ENCODE measurements at places on chromosomes 5 and 9.

- no peak for DNase-seq
These were observed 82.8 kb downstream of the INSYN2B start for GRCh38 chr5:169897481-169897880.

DNA sequence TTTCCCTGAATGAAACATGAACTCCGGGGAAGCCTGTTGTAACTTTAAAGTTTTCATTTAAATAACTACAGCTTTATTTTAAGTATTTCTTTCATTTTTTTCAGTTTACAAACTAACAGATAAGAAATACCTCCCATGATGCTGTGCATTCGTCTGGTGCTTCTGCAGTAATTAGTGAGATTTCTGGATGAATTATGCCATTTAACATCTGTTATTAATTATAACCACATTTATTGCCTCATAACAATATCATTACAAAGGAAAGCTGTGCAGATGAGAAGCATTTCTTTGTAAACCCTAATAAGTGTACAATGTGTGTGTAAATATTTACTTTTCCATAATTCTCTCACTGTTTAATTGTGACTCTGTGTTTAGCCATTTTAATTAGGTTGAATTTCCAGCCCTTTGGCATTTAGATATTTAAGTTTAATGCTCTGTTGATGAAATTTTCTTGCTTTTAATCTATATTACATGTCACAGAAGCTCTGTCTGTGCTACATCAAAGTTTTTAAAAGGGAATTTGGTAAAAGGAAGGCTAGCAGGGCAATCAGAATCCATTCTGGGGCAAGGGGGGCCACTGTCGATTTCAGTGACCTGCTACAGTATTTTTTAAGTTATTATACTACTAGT is 418.0 kb downstream of the SPATA31D1 start:
- DNase-seq = no peak

GRCh38 chr9:36357639-36358038 is 42.4 kb downstream of the RNF38 start:
- no peak for DNase-seq

GRCh38 chr5:61993295-61993927 is 312.6 kb upstream of the KIF2A start:
- no peak for DNase-seq

GRCh38 chr9:942805-943580 is 33.5 kb upstream of the DMRT3 start:
- DNase-seq = no peak

DNA sequence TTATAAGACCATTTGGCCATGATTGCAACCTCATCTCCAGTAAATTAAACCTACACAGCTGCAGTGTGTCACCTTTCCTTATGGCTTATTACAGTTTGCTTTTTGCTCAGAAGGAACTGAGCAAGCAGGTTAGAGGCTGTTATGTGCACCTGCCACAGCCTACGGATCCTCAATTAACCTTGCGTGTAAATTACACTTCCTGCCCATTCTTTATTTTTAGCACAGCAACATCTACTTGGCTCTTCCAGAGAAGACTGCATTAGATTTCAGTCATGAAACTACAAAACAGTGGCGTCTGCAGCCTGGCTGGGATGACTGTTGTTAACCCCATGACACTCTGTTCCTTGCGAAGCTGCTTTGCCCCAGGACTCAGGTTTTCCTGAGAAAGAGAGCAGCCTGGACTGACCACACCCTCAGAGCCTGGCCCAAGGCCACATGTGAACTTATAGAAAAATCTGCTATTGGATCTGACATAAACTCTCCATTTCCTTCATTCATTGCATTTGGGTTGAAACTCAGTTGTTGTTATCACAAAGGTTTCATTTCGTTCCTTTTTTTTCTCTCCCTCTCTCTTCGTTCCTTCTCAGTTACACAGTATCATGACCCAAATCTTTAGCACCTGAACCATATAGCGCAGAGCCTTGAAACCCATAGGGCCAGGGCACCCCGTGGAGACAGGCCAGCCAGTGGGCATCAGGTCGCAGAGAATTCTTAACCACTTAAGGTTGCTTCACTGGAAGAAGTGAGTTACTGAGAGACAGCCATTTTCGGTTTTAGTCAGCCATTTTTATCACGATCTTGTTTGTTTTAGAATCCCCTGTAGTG is 138.6 kb downstream of the PALM2AKAP2 start:
- no peak for DNase-seq

GRCh38 chr5:132272311-132273210 is 15.1 kb downstream of the PDLIM4 start:
- DNase-seq = peak; percentile 26

DNA sequence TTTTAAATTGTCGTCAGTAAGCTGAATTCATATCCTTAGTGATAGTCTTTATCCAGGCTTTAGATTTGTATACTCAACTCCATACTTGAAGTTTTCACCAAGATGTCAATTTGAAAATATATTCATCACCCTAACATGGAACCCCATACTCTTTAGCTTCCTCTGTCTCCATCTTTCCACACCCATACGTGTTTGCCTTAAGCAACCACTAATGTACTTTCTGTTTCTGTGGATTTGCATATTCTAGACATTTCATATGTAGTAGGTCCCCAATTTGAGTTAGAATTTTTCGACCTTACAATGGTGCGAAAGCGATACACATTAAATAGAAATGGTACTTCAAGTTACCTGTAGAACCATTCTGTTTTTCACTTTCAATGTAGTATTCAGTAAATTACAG is 65.2 kb downstream of the NSD1 start:
- no peak for DNase-seq

DNA sequence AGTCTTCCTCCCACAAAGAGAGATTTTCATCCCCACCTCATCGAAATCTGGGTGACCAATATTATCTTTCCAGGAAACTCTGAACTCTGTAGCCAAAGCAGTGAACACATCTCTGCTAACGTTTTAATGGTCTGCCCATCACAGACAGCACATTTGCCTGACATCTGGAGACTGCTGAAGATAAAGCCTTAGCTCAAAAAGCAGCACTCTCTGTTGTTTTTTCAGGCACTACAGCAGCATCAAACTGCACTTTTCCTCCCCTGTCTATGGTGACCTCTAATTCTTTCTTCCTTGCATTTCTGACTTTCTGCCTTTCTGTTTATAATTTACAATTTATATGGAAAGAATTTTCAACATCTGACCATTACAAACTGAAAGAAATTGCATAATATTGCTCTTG is 66.8 kb downstream of the RAB3C start:
- DNase-seq = no peak

DNA sequence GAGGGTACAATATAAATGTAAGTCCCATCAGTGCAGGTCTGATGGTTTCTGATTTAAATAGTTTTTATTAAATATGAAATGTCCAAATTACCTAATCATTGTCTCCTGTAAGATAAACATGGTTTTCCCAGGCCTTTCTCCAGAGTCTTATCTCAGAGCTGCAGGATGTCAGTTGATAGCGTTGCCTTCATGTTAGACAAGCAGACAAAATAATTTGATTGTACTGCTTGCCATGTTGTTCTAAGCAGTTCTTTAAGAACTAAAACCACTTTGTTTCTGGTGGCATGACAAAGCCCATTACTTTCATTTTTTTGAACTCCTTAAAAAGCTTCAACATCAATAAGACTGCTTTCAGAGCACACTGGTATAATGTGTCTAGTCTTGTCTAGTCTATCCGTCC is 1073.5 kb downstream of the MAT2B start:
- no peak for DNase-seq

DNA sequence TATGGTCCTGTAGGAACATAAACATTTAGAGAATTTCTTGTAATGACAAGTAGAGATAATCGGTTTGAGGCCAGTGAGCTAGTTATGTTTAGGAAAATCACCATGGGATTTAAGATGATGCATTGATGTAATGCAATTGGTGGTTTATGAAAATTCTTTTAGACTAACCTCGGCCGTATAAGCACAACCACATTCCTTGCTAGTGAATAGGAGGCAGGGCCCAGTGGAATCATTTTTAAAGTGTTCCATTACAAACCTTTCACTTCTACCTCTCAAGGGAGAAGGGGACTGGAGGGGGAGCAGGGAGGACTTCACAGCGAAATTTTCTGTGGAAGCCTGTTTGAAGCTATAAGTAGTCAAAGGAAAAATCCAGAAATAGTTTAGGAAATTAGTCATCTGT is 71.8 kb upstream of the NFIL3 start:
- peak; percentile 98 for DNase-seq

DNA sequence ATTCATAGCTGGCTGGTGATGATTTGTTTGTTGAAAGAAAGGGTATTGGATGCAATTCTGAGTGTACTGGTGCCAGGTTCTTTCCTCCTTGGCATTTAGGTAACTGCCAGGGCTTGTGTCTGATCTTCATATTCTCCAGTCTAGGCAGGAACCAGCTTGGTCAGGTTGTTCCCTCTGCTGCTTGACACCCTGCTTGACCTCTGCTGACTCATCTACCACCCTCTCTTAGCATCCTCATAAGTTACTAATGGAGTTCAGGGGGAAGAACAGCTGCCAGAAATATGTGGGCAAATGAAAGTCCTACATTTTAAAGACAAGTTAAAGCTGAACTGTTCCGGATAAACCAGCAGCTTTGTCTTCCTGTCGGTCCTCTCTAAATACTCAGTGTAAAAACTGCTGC is 116.1 kb upstream of the TNC start:
- peak; percentile 89 for DNase-seq

- no peak for DNase-seq
These were observed 15.1 kb downstream of the IRF1 start for GRCh38 chr5:132475497-132475882.

DNA sequence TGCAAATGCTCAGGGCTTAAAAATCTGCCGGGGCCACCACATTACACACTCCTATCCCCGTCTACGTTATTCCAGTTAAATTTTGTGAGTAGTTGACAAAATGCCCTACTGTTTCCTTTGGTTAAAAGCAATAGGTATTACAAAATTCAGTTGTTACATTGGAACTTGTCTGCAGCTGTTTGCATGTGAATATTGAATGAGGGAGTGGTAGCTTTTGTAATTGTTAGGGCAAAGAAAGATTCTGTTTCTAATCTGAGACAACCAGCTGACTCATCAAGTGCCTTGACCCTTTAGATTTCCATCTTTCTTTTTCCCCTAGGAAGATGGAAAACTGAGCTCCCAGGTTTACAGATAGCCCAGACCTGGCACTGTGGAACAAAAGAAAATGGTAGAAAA is 30.2 kb downstream of the MAML1 start:
- DNase-seq = no peak

- peak; percentile 56 for DNase-seq
These were observed 33.8 kb downstream of the MFAP3 start for GRCh38 chr5:154072414-154073171.

GRCh38 chr9:15317836-15318235 is 10.8 kb upstream of the TTC39B start:
- DNase-seq = no peak

GRCh38 chr5:22631683-22632082 is 221.5 kb downstream of the CDH12 start:
- DNase-seq = no peak

DNA sequence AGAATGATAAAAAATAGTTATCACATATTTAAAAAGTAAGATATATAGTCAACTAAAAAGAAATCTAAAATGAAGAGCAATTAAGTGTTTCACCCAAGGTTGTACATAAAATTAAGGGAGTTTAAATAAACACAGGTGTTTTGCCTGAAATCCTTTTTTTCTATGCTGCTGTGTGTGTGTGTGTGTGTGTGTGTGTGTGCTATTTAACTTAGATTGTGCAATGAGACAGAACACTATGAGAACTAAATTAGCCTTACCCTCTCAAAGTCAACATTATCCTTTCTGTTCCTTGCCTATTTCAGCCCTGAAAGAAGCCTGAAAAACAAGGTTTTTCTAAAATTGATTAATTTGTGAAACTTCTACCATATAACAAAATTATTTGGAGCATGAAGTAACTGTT is 516.2 kb downstream of the ELAVL2 start:
- DNase-seq = no peak

GRCh38 chr5:34529581-34530331 is 126.4 kb upstream of the RAI14 start:
- no peak for DNase-seq

GRCh38 chr5:139397921-139398320 is 3.0 kb upstream of the PROB1 start:
- DNase-seq = no peak

DNA sequence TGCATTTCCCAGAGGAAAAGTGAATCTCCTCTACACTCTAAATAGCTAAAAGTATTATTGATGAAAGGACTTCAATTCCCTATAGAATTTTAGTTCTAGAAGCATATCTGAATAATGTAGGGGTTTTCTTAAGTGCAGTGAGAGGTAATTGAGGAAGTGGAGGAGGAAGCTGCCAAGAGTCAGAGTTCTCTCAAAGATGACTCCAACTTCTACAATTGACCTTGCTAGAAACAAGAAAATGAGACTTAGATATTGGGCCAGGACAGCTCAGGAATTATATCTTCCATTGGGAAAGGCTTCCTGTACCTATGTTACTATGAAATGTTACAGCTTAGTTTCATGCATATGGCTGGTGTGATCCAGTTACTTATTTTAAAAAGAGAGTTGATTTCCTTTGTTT is 10.4 kb upstream of the F2R start:
- no peak for DNase-seq

- DNase-seq = no peak
These were observed 62.0 kb upstream of the FST start for GRCh38 chr5:53418409-53418808.

GRCh38 chr5:162209005-162209605 is 141.5 kb downstream of the GABRG2 start:
- peak; percentile 21 for DNase-seq

GRCh38 chr5:57779383-57780223 is 297.0 kb upstream of the ACTBL2 start:
- DNase-seq = peak; percentile 68

- DNase-seq = peak; percentile 33
These were observed 43.8 kb downstream of the WDR36 start for GRCh38 chr5:111135946-111136345.

DNA sequence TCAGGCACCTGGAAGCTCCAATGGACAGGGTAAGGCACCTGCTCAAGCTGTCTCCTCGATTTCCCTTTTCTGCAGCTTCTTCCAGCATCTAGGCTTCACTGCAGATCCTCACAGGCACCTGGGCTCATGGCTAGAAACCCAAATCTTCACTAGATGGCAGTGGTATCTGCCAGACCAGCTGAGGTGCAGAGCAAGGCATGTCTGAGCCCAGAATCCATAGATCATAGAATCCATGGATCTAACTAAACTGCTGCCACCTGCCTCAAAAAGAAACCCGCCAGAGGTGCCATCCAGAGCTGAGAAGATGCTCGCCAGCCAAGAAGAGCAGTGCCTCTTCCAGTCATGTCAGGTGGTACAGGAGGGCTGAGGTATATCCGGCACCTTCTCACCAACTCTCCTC is 6.9 kb downstream of the SHC3 start:
- no peak for DNase-seq

Measured in RCC 7860 (cell line).